ENCODE measurements at places on chromosomes 2 and 18.

GRCh38 chr2:23346781-23347180 is 38.2 kb upstream of the KLHL29 start:
- no peak for DNase-seq

GRCh38 chr18:28178720-28179119 is 1.8 kb upstream of the CDH2 start:
- DNase-seq: no peak

GRCh38 chr18:48402953-48403352 is 6.2 kb downstream of the ZBTB7C start:
- no peak for DNase-seq

GRCh38 chr2:96389736-96390135 is 54.2 kb downstream of the NCAPH start:
- no peak for DNase-seq

- no peak for DNase-seq
Measured at GRCh38 chr2:174217869-174218268, 30.5 kb downstream of the OLA1 start.

GRCh38 chr2:121247971-121248370 is 37.0 kb downstream of the TFCP2L1 start:
- DNase-seq: no peak

DNA sequence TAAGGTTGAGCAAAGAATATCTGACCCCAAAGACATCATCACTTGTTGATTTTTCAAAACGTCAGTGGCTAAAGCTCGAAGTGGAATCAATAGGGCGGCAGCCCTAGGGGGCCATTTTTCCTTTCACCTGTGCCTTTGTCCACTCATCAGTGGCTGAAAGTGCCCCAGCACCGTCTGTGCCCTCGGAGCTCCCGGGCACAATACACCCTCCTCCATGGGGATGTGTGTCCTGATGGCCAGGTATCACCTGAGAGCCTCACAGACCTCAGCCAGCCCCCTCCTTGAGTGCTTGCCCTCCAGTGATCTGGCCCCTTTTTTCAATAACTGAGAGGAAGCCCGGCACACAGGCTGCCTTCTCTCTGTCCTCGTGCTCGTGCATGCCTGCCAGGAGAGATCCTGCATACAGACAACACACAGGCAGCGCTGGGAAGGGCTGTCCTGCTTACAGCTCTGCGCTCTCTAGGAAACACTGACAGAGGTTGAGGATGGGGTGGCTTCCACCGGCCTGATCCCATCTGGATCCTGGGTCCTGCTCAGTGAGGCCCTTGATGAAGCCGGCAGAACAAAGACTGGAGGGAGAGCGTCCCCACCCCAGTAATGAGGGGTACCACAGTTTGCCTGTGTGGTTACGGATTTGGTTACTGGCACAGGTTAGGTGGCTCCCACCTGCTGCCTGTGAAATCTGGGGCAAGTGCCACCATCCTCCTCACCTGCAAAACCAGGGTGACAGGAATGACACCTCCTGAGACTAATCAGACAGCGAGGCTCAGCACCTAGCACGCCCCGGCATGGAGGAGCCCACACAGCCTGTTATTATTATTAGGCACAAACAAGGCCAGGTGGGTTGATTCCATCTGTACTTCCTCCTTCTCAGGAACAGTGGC is 197.5 kb upstream of the RAB6C start:
- DNase-seq: no peak

DNA sequence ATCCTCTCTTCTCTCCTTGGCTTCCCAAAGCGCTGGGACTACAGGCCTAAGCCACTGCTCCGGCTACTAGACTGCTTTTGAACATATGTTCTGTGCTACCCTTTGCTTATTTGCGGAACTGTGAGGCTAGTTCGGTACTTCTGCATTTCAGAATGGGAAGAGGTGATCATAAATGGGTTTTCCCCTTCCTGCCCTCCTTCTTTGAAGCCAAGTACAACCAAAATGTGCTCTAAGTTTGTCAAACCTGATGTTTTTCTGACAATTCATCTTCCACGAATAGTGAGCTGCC is 1.7 kb upstream of the ESCO1 start:
- no peak for DNase-seq

DNA sequence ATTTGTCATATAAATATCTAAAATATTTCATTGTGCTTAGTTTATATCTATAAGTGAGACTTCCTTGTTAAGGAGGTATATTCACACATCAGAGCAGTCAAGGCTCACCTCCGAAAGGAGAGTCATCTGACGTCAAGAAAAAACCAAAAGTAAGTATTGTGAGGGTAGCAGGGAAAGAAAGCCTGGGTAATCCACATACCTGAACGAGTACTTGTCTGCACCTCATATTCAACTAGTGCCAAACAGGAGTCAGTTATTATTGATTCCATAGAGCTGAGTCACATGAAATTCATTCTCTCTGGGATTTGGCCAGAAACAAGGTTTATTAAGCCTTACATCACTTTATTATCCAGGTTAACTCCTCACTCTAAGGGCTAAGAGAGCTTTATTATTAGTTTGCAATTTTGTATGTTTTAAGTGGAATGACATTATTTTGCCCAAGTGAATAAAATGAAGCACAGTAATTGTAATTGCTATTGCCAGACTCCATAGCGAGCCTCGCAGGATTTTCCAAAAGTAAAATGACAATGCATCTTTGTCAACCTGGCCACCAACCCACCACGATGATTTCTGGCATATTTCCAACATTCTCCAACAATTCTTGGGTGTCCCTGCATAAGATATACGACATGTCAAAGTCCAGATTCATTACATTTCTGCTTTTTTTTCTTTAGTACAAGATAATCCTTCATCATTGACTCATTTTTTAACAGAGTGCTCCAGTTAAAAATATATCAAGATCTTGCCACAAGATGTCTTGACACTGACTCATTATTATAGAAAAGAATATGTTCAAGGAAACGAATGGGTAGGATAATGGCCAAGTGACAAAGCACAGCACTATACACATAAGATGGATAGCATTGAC is 1210.4 kb upstream of the ACVR2A start:
- DNase-seq: no peak

GRCh38 chr2:13056259-13056843 is 339.6 kb downstream of the TRIB2 start:
- no peak for DNase-seq

DNA sequence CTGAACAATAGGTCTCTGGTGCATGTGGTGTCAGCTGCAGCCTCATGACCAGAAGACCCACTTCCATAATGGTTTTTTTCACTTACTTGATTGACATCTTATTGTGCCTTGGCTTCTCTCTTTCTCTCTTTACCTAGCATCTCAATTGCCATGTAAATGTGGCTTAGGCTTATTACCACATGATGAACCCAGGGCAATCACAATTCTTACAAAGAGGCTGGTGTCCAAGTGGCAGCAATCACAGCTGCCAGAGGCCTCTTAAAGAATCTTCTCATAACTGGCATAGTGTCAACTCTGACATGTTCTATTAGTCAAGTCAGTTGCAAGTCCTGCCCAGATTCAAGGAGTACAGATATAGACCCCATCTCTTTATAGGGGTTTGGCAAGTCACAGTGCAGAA is 1224.8 kb downstream of the SUCLG1 start:
- no peak for DNase-seq

DNA sequence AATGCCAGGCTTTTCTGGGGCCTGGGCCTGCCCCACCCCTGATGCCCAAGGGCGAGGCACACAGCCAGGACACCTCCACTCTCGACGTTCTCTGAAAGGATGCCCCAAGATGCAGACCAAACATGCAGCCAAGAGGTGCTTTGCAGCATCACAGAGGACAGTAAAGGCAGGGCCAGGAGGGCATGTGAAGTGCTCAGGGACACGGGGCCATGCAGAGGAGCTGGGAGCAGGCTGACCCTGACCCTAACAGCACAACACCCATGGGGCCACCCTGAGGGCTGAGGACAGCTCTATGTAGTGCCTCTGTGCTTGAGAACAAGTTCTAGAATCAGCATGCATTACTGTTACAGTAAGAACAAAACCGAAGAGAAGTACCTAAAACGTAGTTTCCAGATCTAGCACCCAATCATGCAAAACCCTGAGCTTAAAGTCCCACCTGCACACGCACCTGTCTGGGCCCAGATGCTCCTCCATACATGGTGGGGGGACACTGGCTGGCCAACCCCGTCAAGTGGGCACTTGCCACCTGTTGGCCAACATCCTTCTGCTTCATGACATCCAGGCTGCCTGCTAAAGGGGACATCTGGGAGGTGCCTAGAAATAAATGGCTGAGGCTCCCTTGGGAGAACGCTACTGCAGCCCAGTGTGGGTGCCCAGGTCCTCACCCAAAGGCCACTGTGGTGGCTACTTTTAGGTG is 15.4 kb downstream of the HS6ST1 start:
- no peak for DNase-seq

DNA sequence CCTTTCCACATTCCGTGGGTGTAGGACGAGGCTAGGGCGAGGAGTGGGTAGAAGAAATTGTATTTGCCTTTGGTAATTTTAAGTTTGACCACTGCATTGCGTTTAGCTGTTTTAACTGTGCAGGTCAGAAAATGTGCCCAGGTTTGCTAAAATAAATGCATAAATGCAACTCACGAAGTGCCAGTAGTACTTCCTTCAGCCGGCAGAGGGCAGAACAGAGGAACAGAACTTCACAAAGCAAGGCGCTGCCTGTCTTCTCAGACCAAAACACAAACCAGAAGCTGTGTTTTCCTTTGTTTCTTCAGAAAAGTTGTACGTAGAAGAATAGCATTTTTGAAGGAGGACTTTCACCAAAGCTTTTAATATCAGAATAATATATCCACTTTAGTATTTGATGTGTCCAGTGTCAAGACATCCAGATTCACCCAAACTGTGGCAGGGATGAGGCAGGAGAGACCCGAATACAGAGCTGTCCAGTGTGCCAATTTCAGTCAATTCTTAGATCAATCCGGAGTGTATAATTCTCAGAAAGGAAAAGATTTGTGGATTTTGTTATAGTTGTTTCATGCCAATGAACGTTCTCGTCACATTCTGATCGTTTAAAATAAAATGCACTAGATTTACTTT is 348.6 kb downstream of the DLGAP1 start:
- peak; percentile 32 for DNase-seq

- no peak for DNase-seq
Measured at GRCh38 chr2:232789082-232789481, 12.7 kb upstream of the KCNJ13 start.

- no peak for DNase-seq
Measured at GRCh38 chr2:6927186-6927585, 10.0 kb downstream of the RNF144A start.

DNA sequence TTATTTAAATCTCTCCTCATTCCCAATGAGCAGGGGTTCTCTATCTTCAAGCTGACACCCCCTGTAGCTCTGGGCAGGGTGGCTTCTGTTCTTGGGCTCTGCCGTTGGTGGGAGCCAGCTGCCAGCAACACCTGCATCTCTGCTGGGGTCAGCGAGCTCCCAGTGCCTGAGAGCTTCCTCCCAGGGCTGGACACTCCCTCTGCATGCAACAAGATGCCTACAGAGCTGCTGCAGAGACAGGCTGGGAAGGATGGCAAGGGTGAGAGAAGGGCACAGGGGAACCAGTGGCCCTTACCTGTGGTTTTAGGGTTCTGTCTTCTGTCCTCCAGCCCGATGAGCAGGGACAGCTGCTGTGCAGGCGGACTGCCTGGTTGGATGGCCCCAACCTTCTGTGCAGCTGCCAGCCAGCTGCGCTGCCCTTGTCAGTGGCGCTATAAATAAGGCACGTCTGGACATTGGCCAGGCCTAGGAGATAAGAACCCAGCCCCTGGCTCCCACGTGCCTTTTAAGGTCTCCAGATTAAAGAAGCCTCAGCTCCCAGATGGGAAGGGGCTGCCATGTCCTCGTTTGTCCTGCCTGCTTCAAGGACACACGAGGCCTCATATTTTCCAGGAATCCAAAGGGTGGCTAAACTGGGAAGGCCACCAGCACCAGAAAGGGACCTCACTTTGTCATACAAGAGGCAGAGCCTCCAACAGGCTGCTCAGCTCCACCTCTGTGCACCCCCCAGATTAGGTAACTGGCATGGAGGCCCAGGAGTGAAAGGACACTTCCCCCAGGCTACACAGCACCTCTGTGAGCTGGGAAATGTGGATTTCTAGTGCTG is 39.5 kb upstream of the FHL2 start:
- no peak for DNase-seq

DNA sequence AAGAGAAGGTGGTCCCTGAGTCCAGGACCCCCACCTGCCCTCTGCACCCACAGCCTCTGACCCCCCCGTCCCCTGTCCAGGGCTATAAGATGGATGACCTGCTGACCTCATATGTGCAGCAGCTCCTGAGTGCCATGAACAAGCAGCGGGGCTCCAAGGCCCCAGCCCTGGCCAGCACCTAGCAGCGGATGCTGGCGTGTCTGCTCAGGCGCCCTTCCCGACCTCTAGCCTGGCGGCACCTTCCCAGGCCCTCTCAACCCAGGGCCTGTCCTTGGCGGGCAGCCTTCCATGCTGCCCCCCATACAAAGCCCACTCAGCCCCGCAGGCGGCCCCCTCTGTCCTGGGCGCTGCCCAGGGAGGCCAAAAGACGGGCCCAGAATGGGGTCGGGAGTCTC is 8.7 kb upstream of the GPR17 start:
- no peak for DNase-seq

DNA sequence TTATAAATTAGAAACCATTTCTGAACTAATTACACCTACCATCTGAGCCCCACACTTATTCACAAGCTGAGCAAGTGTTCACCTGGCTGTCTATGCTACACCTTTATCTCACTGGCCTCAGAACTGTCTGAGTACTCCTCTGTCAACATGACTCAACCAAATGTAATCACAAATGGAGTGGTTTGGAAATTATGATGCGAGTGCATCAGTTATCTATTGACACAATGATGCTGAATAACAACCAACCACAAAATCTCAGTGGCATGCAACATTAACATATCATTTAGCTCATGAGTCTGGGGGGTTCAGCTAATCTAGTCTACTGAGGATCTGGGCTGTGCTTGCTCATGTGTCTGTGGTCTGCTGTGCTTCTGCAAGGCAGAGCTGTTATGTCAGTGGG is 184.2 kb upstream of the NXPH2 start:
- no peak for DNase-seq

DNA sequence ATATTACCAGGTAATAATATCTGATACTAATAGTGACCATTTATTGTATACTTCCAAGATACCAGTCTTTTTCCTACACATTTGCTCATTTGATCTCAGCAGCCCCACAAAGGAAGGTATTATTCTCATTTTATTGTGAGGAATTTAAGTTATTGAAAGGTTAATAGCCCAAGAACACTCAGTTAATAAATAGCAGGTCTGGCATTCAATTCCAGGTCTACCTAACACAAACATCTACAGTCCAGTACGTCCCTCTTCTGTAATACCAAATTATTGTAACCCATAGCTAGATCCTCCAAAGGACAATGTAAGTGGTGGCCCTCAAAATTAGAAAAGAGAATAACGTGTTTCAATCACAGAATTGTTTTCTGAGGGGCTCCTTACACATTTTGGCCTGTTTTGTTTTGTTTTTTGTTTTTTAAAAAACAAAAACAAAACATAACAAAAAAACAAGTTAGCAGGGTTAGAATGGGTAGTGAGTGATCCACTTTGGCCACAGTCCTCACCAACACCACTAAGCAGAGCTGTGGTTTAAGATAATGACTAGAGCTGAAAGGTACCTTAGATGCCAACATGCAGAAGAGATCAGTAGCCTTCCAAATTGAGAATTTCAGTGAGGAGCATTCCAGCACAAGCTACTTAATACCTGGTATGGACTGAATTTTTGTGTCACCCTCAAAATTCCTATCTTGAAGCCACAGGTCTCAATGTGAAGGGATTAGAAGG is 137.5 kb downstream of the DYM start:
- DNase-seq: no peak

Data from mesothelial cell of epicardium (in vitro differentiated cells).